ENCODE measurements at places on chromosomes 6 and 20.

DNA sequence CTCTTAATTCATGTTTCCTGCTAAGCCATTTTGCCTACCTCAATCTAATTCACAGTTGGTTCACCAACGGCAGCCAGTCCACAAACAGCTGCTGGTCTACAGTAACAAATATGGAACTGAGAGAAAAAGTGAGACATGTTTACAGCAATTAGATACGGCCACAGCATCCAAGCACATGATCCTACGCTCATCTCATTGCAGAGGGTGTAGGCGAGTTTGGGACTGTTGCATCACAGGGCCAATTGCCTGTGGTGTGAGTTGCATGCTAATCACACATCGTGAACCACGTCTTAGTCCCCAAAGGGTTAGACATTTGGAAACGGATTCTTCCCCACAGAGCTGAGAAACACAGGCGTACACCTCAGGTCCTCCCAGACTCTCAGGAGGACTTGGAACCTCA, 166.9 kb downstream of the EYA2 start:
- no peak for DNase-seq

GRCh38 chr6:140316966-140317365, 942.5 kb upstream of the CITED2 start:
- DNase-seq = no peak

DNA sequence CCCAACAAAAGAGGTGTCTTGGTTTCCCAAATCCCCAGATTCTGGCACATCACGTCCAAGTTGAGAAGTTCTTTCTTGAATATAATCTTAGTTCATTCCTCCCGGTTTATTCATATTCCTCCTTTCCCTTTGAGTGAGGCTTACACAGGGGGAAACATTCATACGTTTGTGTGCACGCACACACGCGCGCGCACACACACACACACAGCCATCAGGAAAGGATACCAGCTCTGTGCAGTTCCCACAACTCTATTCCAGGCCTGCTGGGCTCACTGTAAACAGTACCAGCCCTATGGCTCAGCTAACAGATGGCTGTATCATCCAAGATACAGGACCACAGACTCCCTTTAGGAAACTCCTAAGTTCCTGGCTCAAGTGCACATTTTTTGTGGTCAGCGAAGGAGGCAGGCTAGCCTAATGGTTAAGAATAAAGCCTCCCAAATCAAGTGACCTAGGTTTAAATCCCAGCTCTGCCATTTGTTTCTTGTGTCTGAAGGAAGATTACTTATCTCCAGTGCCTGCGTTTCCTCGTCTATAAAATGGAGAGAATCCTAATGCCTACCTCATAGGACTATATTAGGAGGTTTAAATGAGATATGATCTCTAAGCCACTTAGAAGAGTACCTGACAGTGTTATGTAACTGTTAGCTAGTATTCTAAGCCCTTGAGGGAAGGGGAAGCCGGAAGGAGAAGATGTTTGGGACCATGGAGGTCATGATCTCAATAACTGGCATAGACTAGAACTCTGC, 3.7 kb upstream of the TAF8 start:
- DNase-seq = no peak

DNA sequence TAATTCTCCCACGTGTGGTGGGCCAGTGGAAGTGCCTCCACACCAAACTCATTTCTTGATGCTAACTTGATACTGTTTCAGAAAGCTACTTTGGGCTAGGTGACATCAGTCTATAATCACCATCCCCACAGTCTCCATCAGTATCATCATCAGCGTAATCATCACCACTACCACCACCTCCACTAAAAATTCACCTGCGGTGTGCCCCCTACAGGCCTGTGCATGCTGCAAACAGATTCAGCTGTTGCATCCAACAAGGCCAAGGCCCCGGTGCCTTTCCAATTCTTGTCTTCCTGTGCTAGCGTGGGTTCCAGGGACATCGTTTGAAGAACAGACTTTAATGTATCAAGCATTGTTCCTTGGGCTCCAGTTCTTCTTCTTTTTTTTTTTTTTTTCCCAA, 201.3 kb upstream of the EXOC2 start:
- peak; percentile 3 for DNase-seq

- DNase-seq = no peak
These were observed 768.1 kb downstream of the KIF16B start for GRCh38 chr20:15805154-15805553.

DNA sequence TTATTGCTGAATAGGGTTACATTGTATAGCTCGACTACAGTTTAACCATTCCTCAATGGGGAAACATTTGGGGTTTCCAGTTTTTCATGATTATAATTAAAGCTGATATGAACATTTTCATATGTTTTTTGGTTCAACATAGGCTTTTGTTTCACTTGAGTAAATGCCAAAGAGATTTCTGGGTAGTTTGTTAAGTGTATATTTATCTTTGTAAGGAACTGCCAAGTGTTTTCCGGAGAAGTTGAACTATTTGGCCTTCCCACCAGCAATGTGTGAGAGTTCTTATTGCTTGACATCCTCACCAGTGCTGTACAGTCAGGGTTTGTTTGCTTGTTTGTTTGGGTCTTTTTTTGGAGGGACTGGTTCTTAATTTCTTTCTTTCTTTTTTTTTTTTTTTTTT, 83.7 kb upstream of the RALY start:
- DNase-seq = no peak

- DNase-seq = no peak
These were observed 7.9 kb upstream of the GMNN start for GRCh38 chr6:24766680-24767462.

DNA sequence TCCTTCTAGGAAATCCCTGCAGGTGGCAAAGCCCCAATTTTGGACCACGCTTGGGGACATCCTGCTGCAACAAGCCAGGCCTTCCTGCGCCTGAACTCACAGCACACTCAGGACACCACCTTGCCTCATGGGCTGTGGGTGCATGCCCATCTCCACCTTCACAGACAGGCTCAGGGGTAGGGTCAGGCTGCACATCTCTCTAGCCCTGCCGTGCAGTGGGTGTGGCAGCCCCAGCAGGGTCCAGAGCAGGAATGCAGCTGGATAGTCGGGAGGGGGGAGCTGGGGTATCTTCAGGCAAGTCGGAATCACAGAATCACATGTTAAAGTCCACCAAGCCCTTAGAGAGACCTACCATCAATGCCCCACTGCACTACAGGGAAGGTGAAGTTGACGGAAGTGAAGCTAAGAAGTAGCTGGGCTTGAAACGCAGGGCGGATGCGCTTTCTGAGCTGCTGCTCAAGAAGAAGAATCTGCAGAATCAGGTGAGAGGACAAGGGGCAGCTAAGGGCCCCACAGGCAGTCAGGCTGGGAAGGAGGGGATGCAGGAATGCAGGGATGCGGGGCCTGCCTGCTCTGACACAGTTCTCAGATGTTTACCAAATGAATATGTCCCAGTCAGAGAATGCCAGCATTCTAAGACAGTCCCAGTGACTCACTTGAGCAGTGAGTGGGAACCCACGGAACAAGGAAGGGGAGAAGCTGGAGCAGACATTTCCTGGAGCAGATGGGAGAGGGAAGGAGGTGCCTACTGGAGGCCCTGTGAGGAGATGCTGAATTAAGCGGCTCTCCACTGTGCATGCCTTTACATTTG, 11.3 kb downstream of the SERPINB6 start:
- no peak for DNase-seq

Measured in stimulated activated CD4-positive, alpha-beta T cell treated with anti-CD3 and anti-CD28 coated beads, Interleukin-12 subunit alpha, Interleukin-12 subunit beta, amount 100 ng/mL, for 4 hours (primary cell).